ENCODE measurements at places on chromosomes 13 and 19.

- DNase-seq: no peak
These were observed 27.4 kb downstream of the IRS2 start for GRCh38 chr13:109758937-109759480.

DNA sequence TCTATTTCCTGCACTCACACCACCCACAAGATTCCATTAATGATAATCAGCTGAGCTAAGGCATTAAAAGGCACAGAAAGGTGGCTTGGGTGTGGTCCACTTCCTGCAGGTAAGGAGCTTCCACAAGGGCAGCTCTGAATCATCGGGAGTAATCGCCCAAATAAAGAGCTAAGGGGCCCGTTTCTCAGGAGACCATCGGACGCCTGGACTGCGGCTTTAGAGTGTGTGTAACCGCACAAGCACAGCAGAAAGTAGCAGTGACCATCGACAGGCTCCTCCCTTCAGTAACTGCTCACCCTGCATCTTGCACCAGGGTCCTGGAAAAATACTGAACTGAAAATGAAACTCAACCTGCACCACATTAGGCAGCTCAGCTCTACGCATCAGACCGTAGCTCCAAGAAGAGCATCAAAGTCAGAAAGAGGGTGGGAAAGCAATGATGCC is 6.0 kb downstream of the STK24 start:
- no peak for DNase-seq

- no peak for DNase-seq
These were observed 117.3 kb downstream of the RAB20 start for GRCh38 chr13:110444226-110444653.

GRCh38 chr13:37657134-37657533 is 58.6 kb upstream of the POSTN start:
- DNase-seq: no peak
